ENCODE measurements at places on chromosomes 13 and 19.

- no peak for DNase-seq
Observed at GRCh38 chr19:56088497-56089215, 32.4 kb downstream of the ZNF787 start.

- no peak for DNase-seq
Observed at GRCh38 chr13:81031996-81032395, 691.1 kb upstream of the SPRY2 start.

DNA sequence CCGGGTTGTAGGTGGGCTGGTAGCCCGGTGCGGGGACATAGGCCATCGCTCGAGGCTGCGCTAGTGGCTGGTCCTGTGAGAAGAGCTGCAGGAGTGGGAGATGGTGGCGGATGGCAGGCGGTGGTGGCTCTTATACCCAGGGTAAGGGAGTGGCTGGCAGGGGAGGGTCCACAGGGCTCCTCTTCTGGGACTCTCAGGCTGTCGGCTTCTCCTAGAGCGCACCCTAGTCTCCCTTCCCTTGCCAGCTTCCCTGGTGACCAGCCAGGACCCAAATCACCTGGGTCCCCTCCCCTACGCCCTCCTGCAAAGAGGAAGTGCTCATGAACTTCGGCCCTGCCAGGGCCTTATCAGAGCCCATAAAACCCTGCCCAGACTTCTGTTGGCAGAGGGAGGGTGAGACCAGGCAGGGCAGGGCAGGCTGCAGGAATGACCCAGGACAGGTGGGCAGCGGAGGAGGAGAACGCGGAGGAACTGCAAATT lies at the start of gene LGALS4:
LGALS4 (minus strand) TSS at position 105 of the 480 bp plus-strand sequence; CDS start at position 46, 59 bp downstream.
- DNase-seq = no peak

- DNase-seq = no peak
Observed at GRCh38 chr13:63041640-63042414, 1626.2 kb upstream of the PCDH20 start.

GRCh38 chr13:21478881-21479808 lies 20.0 kb upstream of the ZDHHC20 start:
- DNase-seq = peak; percentile 35

DNA sequence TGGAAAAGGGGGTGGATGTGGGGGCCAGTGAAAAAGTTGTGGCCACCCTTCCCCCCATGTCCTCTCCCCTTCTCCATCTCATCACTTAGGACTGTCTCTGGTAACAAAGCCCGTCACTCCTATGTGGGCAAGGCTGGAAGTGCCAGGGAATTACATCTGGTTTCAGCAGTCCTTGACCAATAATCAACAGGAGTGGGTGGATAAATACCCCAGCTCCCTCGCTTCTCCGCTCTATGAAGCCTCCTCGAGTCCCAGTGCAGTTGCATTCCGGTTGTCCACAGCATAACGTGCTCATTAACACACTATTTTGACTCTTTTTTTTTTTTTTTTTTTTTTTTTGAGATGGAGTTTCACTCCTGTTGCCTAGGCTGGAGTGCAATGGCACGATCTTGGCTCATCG lies 31.5 kb downstream of the MYO1F start:
- DNase-seq = no peak

DNA sequence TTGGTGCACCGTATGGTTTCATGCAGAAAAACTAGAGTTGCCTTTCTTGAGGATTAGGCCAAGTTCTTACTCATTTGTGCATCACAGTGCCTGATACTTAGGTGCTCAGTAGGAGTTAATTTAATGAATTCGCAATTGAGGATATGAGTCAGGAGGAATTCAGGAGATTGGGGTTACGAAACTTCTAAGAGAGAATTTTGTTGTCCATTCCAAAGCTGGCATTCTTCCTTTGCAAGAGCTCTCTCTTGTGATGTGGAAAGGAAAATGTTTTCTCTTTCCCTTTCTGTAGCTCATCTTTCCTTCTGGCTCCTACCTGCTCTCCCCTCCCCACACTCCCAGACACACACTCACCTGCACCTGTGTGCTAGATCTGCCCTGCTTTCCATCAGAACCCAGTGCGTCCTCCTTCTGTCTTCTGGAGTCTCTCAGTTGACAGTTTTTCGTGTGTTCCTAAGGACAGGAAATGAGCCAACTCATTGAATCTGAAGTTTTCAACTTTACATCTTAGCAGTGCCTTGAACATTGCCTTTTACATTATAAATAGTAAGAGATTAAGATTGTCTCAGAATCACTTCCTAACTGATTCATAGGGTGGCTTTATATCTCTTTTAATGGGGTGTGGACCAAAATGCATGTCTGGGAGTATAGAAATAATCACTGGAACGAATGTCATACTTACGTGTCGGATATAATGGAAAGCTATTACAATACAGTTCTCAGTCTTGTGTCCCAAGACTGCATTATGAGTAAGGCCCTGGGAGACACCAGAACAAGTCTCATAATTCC lies 19.7 kb upstream of the ERCC5 start:
- no peak for DNase-seq

All from activated CD8-positive, alpha-beta memory T cell treated with anti-CD3 and anti-CD28 coated beads, Interleukin-2, amount 50 U/mL, for 4 hours (primary cell).